ENCODE measurements at places on chromosomes 3 and 15. TPM values are rescaled to one million over a fixed set of nuclear protein-coding genes. Genes with fewer than 3 reads are reported as not detected.

CYP19A1 gene
- not detected for total RNA-seq

UBE2Q2 gene
- 67.5 TPM for total RNA-seq

FILIP1L gene
- 9.5 TPM for total RNA-seq

RPL14 gene
- total RNA-seq = 267 TPM

SERPINI1 gene
- 2.3 TPM for total RNA-seq

XIRP1 gene
- 2.2 TPM for total RNA-seq

SLC6A20 gene
- total RNA-seq = not detected

DNA sequence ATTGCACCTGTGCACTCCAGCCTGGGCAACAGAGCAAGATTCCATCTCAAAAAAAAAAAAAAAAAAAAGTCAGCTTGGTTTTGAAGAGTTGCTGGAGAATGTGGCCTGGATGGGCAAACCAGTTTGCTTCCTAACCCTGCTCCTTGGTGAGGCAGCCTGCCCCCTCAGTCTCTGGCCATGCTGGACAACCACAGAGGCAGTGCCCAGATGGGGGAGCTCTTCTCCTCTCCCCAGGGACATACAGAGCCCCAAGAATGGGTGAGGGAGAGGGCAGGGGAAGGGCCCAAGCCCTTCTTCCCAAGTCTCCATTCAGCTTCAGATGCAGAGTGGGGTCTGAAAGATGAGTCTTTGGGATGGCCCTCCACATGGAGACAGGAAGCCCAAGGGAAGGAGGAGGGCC lies 27.9 kb downstream of the CD276 start:
- no peak overlapping the region for H3K4me3 ChIP-seq
- no peaks in the 10 kb centered on the region for H3K36me3 ChIP-seq
- no peak for DNase-seq
- no peak overlapping the region for H3K27ac ChIP-seq

GRCh38 chr3:127409421-127410136 lies 121.7 kb upstream of the PRR20G start:
- H3K27ac ChIP-seq = no peak overlapping the region
- H3K36me3 ChIP-seq = no peaks in the 10 kb centered on the region
- H3K4me3 ChIP-seq = no peak overlapping the region
- no peaks in the 10 kb centered on the region for H3K4me1 ChIP-seq
- no peak for DNase-seq

DNA sequence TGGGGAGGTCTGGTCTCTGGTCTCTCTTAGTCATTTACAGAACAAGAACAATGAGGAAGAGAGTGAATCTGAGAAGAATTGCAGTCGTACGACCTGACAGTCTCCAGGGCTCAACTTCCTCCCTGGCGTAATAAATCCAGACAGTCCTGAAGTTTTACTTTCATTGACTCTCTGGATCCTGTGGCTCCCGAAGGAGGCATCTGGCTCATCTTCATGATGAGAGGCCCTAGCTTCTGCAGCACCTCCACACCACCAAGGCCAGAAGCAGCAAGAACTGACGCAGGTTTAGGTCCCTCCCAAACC lies 11.8 kb upstream of the CYFIP1 start:
- H3K4me3 ChIP-seq = no peak overlapping the region
- no peaks in the 10 kb centered on the region for H3K36me3 ChIP-seq
- no peaks in the 10 kb centered on the region for H3K27me3 ChIP-seq
- no peak overlapping the region for H3K27ac ChIP-seq

GRCh38 chr3:194472290-194472920 lies 14.4 kb downstream of the ATP13A3 start:
- peak; percentile 46 for DNase-seq
- no peak overlapping the region for H3K27ac ChIP-seq
- no peak overlapping the region for H3K4me3 ChIP-seq
- H3K4me1 ChIP-seq = peaks cover 4% of the 10 kb centered on the region

DNA sequence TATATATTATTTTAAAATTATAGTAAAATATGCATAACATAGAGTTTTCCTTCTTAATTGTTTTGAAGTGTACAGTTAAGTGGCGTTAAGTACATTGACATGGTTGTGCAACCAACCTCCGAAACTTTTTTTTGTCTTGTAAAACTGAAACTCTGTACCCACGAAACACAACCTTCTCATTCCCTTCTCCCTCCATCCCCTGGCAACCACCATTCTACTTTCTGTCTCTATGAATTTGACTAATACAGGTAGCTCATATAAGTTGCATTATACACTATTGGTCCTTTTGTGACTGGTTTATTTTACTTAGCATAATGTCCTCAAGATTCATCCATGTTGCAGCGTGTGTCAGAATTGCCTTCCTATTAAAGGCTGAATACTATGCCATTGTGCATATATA lies 179.4 kb downstream of the SATB1 start:
- H3K4me1 ChIP-seq = no peaks in the 10 kb centered on the region
- no peaks in the 10 kb centered on the region for H3K36me3 ChIP-seq
- no peak overlapping the region for H3K4me3 ChIP-seq
- H3K27ac ChIP-seq = no peak overlapping the region
- no peaks in the 10 kb centered on the region for H3K27me3 ChIP-seq

DNA sequence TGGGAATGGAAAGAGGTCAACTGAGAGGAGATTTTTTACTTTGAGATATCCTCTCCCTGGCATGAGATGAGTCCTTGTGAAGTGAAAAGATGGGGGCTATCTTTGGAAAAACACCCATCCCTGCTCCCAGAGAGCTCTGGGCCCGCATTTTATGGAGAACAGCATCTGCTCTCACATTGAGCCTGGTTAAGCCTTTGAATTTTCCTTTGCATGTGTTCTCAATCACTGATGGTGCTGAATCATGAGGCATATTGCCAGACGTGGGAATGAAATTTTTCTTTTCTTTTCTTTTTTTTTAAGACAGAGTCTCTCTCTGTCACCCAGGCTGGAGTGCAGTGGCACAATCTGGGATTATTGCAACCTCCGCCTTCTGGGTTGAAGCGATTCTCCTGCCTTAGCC lies 24.4 kb downstream of the TMEM45A start:
- no peak for DNase-seq
- no peaks in the 10 kb centered on the region for H3K4me1 ChIP-seq
- no peaks in the 10 kb centered on the region for H3K27me3 ChIP-seq
- H3K36me3 ChIP-seq = no peaks in the 10 kb centered on the region
- H3K4me3 ChIP-seq = no peak overlapping the region
- no peak overlapping the region for H3K27ac ChIP-seq

- H3K4me1 ChIP-seq = no peaks in the 10 kb centered on the region
- H3K27me3 ChIP-seq = no peaks in the 10 kb centered on the region
- H3K27ac ChIP-seq = no peak overlapping the region
- no peak overlapping the region for H3K4me3 ChIP-seq
- DNase-seq = no peak
These were observed 6.3 kb downstream of the DUOXA1 start for GRCh38 chr15:45123397-45123796.

DNA sequence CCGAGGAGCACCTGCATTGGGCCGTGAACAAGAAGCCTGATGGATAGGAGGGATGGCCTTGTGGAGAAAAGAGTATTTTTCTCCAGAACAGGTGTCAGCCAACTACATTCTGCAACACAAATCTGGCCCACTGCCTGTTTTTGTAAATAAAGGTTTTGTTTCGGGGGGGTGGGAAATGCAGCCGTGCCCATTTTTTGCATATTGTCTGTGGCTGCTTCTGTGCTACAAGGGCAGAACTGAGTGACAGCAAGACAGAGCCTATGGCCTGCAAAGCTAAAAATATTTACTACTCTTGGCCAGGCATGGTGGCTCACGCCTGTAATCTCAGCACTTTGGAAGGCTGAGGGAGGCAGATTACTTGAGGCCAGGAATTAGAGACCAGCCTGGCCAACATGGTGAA lies 95.9 kb upstream of the AKAP13 start:
- DNase-seq = no peak
- no peaks in the 10 kb centered on the region for H3K36me3 ChIP-seq
- H3K27me3 ChIP-seq = no peaks in the 10 kb centered on the region
- no peaks in the 10 kb centered on the region for H3K4me1 ChIP-seq
- H3K4me3 ChIP-seq = no peak overlapping the region
- no peak overlapping the region for H3K27ac ChIP-seq

- no peak overlapping the region for H3K4me3 ChIP-seq
- H3K4me1 ChIP-seq = no peaks in the 10 kb centered on the region
- no peak for DNase-seq
- no peak overlapping the region for H3K27ac ChIP-seq
These were observed 14.3 kb downstream of the TGFBR2 start for GRCh38 chr3:30620402-30621360.

- H3K4me3 ChIP-seq = no peak overlapping the region
- no peak for DNase-seq
- H3K27ac ChIP-seq = no peak overlapping the region
- H3K4me1 ChIP-seq = peaks cover 2% of the 10 kb centered on the region
These were observed 405.0 kb downstream of the PDCD6IP start for GRCh38 chr3:34203386-34203785.

DNA sequence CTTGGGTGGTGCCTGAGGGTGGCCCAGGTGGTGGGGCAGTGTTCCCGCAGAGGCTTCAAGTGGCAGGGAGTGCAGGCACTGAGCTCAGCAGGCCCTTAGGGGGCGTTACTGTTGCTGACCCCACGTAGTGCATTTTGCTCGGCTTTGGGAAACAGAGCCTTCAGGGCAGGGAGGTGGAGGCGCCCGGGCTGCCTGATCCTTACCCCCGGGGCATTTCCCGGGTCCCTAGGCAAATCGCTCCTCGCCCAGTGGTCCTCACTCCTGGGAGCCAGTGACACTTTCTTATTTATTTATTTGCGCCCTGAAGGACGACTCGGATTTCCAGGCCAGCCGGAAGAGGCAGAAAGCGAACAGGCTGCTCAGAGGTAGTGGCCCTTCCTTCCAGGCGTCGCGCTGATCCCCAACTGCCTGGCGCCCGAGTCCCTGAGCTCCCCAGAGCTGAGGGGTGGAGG lies 10.1 kb upstream of the FOXB1 start:
- peaks cover 56% of the 10 kb centered on the region for H3K27me3 ChIP-seq
- H3K4me1 ChIP-seq = no peaks in the 10 kb centered on the region
- H3K27ac ChIP-seq = no peak overlapping the region

- H3K27me3 ChIP-seq = no peaks in the 10 kb centered on the region
- H3K4me3 ChIP-seq = no peak overlapping the region
- H3K27ac ChIP-seq = no peak overlapping the region
- no peaks in the 10 kb centered on the region for H3K4me1 ChIP-seq
These were observed 114.3 kb upstream of the CACNA2D3 start for GRCh38 chr3:54008099-54008498.

DNA sequence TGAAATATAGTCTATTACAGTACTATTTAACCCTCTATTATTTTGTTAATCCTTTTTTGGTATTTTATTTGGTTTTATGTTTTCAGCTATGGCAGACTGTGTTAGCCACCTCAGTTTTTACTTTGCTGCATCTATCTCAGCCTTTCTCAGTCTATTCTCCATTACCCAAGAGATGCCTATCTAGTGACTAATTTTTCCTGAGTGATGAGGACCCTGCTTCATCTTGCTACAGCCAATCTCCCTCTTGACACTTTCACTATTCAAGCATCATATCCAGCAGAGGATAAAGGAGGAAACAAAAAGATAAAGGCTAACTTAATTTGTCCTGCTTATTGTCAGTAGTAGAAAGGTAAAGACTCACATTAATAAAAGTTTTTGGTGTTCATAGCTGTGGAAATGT lies 141.8 kb upstream of the NECTIN3 start:
- H3K27me3 ChIP-seq = no peaks in the 10 kb centered on the region
- H3K36me3 ChIP-seq = no peaks in the 10 kb centered on the region
- no peaks in the 10 kb centered on the region for H3K4me1 ChIP-seq
- H3K4me3 ChIP-seq = no peak overlapping the region
- H3K27ac ChIP-seq = no peak overlapping the region
- DNase-seq = no peak
